ENCODE measurements at places on chromosomes 12 and 14. TPM values are rescaled to one million over a fixed set of nuclear protein-coding genes. Genes with fewer than 3 reads are reported as not detected.
A peak's percentile ranks its signal among the peaks of the same experiment; 100 is the strongest.

GRCh38 chr14:84809158-84809557 lies 720.8 kb upstream of the FLRT2 start:
- H3K4me1 ChIP-seq = no peaks in the 10 kb centered on the region
- no peak overlapping the region for H3K4me3 ChIP-seq
- H3K27ac ChIP-seq = no peak overlapping the region
- no peaks in the 10 kb centered on the region for H3K27me3 ChIP-seq
- DNase-seq = no peak

GRCh38 chr14:85250414-85251189 lies 279.3 kb upstream of the FLRT2 start:
- no peak overlapping the region for H3K4me3 ChIP-seq
- no peaks in the 10 kb centered on the region for H3K4me1 ChIP-seq
- DNase-seq = no peak
- H3K27me3 ChIP-seq = no peaks in the 10 kb centered on the region
- H3K36me3 ChIP-seq = no peaks in the 10 kb centered on the region

DNA sequence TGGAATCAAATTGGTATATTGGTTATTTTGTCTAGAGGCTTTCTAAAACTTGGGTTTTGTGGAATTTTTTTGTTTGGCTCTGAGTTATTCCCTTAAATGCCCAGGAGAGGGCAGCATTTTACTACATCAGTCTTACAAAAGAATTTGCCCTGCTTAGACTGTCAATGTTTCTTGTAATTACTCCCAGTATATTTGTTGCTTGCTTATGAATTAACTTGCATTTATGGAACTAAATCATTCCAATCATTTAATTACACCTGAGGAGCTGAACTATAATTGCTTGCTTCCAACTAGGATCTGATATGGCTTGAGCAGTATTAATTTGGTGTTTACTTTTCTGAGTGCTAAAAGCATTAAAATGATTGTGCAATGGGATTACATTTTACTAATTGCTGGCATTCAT lies 48.7 kb downstream of the MIPOL1 start:
- H3K36me3 ChIP-seq = no peaks in the 10 kb centered on the region
- H3K4me3 ChIP-seq = no peak overlapping the region
- DNase-seq = no peak

TAS2R9 gene
- not detected for total RNA-seq

DNA sequence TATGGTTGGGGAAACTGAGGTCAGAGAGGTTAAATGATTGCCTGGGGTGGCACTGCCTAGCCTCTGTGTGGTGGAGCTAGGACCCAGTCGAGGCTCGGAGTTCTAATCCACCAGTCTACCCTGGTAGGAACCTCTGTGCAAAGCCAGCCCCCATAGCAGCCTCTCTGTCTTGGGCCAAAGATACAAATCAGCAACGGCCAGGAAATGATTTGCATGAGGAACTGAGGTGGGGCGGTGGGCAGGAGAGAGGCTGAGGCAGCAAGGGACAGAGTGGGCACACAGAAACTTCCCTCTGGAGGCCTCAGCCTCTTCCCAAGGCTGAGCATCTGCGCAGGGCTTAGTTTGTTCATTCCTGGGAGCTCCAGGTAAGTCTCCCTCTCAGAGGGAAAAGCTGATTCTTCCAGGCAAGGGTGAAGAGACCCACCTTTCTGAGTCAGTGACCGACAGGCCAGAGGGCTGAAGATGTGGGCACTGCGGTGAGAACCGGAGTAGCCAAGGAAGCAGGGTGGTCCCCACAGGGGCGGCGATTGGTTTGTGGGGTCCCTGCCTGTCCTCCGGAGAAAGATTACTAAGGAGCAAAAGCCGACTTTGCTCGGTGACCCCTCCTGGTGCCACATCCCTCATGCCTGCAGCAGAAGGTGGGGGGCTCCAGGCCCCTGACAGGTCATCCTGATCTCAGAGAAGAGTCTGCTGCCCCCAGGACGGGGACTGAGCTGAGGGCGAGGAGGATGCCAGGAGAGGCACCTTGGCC lies 134.6 kb downstream of the CACNA1C start:
- H3K27me3 ChIP-seq = peaks cover 4% of the 10 kb centered on the region
- H3K27ac ChIP-seq = no peak overlapping the region
- no peaks in the 10 kb centered on the region for H3K36me3 ChIP-seq
- no peak for DNase-seq

DNA sequence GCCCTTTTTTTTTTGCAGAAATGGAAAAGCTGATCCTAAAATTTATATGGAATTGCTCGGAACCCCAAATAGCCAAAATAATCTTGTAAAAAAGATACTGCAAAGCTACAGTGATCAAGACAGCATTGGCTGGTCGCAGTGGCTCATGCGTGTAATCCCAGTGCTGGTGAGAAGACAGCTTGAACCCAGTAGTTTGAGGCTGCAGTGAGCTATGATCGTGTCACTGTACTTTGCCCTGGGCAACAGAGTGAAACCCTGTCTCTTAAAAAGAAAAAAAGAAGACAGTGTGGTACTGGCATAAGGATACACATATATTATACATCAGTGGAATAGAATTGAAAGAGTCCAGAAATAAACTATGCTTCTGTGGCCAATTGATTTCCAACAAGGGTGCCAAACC lies 5.4 kb downstream of the ITGB7 start:
- peaks cover 49% of the 10 kb centered on the region for H3K36me3 ChIP-seq
- no peaks in the 10 kb centered on the region for H3K27me3 ChIP-seq
- H3K27ac ChIP-seq = peak overlapping the region; percentile 54
